ENCODE measurements at places on chromosomes 6 and 20. TPM values are rescaled to one million over a fixed set of nuclear protein-coding genes. Genes with fewer than 3 reads are reported as not detected.

GRCh38 chr20:58930496-58930895 is 50.6 kb upstream of the NELFCD start:
- DNase-seq: no peak

The EYA2 gene
- not detected for total RNA-seq

GRCh38 chr6:122202576-122203137 is 196.8 kb upstream of the HSF2 start:
- DNase-seq: no peak

DNA sequence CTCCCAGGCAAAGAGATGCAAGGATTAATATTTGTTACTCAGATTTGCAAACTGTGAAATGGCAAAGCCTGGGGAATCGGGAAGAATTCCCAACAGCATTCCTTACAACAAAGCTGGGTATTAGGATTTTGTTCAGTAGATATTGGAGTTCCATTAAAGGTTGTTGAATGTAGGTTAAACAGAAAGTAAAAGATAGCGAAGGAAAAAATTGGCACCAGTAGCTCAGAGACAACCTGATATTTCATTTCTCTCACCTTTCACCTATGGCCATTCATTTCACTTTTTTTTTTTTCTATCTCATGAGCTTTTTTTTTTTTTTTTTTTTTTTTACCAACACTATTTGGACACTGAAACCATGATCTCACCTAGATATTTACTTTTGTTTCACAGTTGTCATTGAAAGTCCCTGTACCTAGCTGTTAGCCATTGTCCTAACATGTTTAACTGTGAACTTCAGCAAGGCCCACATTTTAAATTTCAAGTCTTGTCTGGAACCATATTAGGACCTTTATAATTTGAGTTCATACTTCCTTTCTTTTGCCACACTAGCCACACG is 552.5 kb downstream of the HAO1 start:
- DNase-seq: no peak

GRCh38 chr20:44646641-44647274 is 4.7 kb downstream of the ADA start:
- DNase-seq: no peak
